ENCODE measurements at places on chromosomes 4 and X.

DNA sequence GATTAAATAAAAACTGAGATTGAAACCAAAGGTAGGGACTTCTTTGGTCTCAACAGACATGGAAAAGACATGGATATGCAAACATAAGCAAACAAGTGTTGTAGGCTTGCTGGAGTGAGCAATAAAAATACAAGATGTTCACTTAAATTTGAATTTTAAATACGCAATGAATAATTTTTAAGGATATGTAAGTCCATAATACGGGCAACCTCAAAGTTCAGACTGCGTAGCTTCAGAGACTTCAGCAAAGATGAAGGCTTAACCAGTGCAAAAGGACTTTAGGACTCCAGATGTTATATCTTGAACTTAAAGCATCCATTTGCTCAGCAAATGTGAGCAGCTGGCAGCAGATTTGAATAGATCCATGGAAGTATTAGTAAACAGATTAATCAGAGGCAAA is 549.3 kb downstream of the ARAP2 start:
- no peak overlapping the region for H3K4me3 ChIP-seq
- DNase-seq: no peak
- H3K27me3 ChIP-seq: no peaks in the 10 kb centered on the region
- no peaks in the 10 kb centered on the region for H3K4me1 ChIP-seq
- no peak overlapping the region for H3K27ac ChIP-seq
- no peaks in the 10 kb centered on the region for H3K36me3 ChIP-seq

- no peak for DNase-seq
- no peak overlapping the region for H3K27ac ChIP-seq
- no peak overlapping the region for H3K4me3 ChIP-seq
- no peaks in the 10 kb centered on the region for H3K36me3 ChIP-seq
These were observed 75.0 kb upstream of the SORBS2 start for GRCh38 chr4:185886832-185887524.

DNA sequence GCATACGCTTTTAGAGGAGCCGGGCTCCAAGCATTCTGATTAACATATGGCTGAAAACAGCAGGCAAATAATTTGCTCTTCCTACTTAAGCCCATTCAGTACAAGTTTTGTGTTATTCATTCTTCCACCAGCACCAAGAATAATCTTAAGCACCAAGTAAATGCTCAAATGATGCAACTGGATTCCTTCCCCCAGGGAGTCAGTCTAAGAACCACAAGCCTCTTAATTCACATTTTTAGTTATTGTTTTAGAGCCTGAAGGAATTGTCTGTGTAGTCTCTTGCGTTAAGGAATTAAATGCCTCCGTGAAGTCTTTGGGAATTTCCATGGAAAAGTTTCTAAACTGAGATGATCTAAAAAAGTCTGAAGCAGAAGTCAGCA is 61.5 kb upstream of the MAGEB2 start:
- no peak for DNase-seq
- no peaks in the 10 kb centered on the region for H3K36me3 ChIP-seq
- no peak overlapping the region for H3K27ac ChIP-seq
- H3K27me3 ChIP-seq: no peaks in the 10 kb centered on the region
- H3K4me3 ChIP-seq: no peak overlapping the region
- no peaks in the 10 kb centered on the region for H3K4me1 ChIP-seq

DNA sequence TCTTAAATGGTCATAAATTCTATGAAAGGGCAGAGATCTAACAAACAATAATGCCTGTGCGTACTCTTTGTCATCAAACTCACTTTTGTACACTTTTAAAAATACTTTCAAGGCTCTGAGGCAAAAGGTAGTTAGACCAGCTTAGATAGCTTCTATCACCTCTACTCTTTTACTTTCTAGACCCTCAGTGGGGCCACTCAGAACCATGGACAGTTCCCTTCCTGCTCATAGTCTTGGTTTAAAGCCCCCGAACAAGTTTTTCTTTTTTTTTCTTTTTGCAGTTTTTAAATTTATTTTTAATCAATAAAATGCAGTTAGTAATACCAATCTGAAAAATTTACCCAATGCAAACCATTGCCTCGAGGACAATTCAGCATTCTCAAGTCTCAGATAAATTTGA is 460.5 kb upstream of the CNKSR2 start:
- H3K27me3 ChIP-seq: no peaks in the 10 kb centered on the region
- H3K36me3 ChIP-seq: no peaks in the 10 kb centered on the region
- H3K4me1 ChIP-seq: no peaks in the 10 kb centered on the region
- H3K4me3 ChIP-seq: no peak overlapping the region
- H3K27ac ChIP-seq: no peak overlapping the region
- DNase-seq: no peak

- no peak overlapping the region for H3K4me3 ChIP-seq
- H3K27me3 ChIP-seq: no peaks in the 10 kb centered on the region
- H3K36me3 ChIP-seq: no peaks in the 10 kb centered on the region
- no peak overlapping the region for H3K27ac ChIP-seq
- DNase-seq: no peak
These were observed 39.4 kb downstream of the NALF2 start for GRCh38 chrX:69543572-69543971.

DNA sequence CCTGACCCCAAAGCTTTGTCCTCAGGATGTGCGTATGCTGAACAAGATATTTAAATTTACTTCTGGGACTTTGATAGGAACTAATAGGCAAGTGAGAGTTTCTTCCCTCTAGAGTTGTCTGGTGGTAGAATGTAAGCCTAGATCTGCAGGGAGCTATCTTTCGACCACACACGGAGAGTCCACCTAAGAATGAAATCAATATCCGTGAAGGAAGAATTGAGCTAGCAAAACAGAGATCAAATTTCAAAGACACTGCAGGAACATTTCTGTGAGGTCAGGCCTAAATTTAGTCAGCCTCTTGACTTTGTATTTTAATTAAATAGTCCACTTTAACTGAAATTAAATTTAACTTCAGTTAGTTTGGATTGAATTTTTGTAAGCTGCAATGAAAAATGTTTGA is 871.3 kb downstream of the RAB28 start:
- no peaks in the 10 kb centered on the region for H3K27me3 ChIP-seq
- no peak for DNase-seq
- no peak overlapping the region for H3K27ac ChIP-seq
- H3K36me3 ChIP-seq: no peaks in the 10 kb centered on the region
- no peak overlapping the region for H3K4me3 ChIP-seq
- H3K4me1 ChIP-seq: no peaks in the 10 kb centered on the region

GRCh38 chrX:21047034-21047455 is 327.2 kb upstream of the CNKSR2 start:
- H3K27me3 ChIP-seq: no peaks in the 10 kb centered on the region
- no peak overlapping the region for H3K4me3 ChIP-seq
- no peaks in the 10 kb centered on the region for H3K36me3 ChIP-seq
- H3K27ac ChIP-seq: no peak overlapping the region
- DNase-seq: no peak

- H3K4me1 ChIP-seq: peaks cover 5% of the 10 kb centered on the region
- no peaks in the 10 kb centered on the region for H3K36me3 ChIP-seq
- H3K27ac ChIP-seq: no peak overlapping the region
- no peak overlapping the region for H3K4me3 ChIP-seq
These were observed 36.5 kb downstream of the FBXW7 start for GRCh38 chr4:152499344-152499743.

DNA sequence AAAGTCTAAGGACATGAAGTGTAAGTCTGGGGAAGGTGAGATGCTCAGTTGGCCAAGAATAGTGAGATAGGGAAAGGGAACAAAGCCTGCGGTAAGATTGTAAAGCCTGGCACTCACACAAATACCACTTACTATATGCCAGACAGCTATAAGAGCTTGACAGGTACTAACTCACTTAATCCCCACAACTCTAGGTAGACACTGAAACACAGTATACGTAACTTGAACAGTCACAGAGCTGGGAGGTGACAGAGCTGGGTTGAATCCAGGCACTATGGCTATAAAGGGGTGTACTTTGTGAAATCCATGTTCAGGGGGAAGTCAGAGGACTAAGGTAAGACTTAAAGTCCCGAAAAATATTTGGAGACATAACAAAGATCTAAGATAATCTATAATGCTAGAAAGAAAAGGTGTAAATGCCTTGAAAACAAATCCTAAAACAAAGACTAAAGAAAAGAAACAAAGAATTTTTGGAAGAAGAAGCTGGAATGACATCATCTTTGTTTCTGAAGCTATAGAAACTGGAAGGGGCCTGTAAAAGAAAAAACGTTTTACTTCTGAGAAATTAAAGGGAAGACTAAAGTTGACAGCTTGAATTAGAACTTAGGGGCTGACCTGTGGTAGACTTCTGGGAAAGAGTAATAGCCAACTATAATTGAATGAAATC is 172.5 kb downstream of the PPP3CA start:
- no peak for DNase-seq
- H3K27me3 ChIP-seq: no peaks in the 10 kb centered on the region
- H3K4me1 ChIP-seq: peaks cover 38% of the 10 kb centered on the region
- H3K36me3 ChIP-seq: no peaks in the 10 kb centered on the region
- no peak overlapping the region for H3K27ac ChIP-seq

GRCh38 chr4:105741548-105741947 is 33.0 kb downstream of the GSTCD start:
- no peaks in the 10 kb centered on the region for H3K27me3 ChIP-seq
- H3K4me3 ChIP-seq: no peak overlapping the region
- no peak overlapping the region for H3K27ac ChIP-seq
- peaks cover 18% of the 10 kb centered on the region for H3K36me3 ChIP-seq

DNA sequence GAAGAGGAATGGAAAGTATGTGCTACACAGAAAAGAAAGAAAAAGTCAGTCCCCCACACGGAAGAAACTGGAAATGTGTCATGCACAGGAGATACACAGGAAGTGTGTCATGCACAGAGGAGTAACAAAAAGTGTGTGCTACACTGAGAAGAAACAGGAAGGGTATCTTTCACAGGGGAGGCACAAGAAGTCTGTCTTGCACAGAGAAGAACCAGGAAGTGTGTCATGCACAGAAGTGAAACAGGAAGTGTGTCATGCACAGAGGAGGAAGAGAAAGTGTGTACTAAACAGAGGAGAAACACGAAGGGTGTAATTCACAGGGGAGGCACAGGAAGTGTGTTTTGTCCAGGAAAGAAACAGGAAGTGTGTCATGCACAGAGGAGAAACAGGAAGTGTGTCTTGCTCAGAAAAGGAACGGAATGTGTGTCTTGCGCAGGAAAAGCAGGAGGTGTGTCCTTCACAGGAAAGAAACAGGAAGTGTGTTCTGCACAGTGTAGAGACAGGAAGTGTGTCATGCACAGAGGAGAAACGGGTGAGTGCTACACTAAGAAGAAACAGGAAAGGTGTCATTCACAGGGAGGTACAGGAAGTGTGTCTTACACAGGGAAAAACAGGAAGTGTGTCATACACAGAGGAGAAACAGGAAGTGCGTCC is 527.2 kb upstream of the PRKX start:
- no peaks in the 10 kb centered on the region for H3K36me3 ChIP-seq
- no peaks in the 10 kb centered on the region for H3K27me3 ChIP-seq
- no peak overlapping the region for H3K27ac ChIP-seq
- H3K4me1 ChIP-seq: no peaks in the 10 kb centered on the region
- DNase-seq: no peak
- H3K4me3 ChIP-seq: no peak overlapping the region

DNA sequence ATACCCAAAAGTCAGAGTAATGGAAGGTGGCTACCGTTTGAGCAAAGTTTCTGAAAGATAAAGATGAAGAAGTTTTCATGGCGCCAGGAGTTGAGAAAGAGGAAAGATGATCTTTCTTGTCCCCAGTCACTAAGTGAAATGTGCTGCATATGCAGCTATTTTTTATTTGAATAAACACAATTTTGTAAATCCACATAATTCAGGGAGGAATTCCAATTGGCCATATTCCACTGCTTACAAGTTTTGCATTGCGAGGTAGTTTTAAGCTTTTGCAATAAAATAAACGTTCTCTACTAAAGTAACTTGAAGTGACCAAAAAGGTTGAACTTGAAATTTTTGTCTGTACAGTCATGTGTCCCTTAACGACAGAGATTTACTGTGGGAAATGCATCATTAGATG is 139.3 kb upstream of the VCX2 start:
- no peaks in the 10 kb centered on the region for H3K27me3 ChIP-seq
- H3K27ac ChIP-seq: no peak overlapping the region
- no peaks in the 10 kb centered on the region for H3K4me1 ChIP-seq
- no peaks in the 10 kb centered on the region for H3K36me3 ChIP-seq

DNA sequence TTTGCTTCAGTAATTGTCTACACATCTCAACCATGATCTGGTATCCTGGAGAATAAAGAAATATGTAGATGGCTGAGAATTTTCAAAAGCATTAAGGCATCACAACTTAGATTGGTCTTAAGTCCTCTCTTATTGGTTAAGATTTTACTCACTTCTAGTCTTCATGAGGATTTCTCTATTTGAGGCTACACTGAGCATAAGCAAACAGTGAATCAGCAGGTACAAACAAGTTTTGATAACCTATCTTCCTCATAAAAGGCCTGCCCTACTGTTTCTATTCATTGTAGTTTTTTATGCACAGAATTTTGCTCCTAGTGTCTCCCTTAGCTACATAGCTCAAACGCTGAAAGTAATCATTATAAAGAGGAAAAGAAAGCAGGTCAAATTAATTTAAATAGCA is 460.7 kb upstream of the RPS6KA3 start:
- no peaks in the 10 kb centered on the region for H3K4me1 ChIP-seq
- no peaks in the 10 kb centered on the region for H3K36me3 ChIP-seq
- H3K27me3 ChIP-seq: no peaks in the 10 kb centered on the region
- H3K4me3 ChIP-seq: no peak overlapping the region
- DNase-seq: no peak
- H3K27ac ChIP-seq: no peak overlapping the region

DNA sequence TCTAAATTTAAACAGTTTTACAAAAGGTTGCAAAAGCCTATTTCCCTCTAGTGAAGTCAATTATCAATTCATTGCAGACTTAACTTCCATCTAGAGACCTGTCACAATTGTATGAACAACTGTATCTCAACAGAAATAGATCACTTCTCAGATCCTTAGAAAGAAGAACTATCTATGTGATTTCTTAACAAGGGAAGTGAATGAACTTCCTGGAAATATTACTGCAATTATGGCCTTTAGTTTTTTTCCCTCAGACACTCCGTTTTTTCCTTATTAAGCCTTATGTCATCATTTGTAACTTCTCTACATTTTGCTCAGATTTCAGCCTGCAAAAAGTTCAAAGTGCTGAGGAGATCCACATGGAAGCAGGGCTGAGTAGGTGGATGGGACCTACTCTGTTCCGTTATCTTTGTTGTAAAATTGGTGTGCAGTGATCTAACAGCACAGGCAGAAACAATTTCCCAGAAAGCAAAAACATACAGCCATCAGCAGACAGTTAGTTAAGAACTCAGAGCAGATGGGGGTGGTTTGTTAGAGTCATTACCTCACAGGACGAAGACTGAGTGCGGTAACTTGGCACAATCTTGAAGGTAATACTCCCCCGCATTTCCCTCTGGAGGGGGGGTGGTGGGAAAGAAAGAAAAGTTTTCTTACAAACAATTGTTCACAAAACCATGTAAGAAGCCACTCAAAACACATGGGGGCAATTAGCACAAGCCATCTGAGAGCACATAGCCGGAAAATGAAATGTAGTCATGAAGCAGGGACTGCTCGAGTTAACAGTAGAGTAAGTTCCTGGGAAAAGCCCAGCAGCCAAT is 112.3 kb downstream of the NYX start:
- H3K27me3 ChIP-seq: no peaks in the 10 kb centered on the region
- H3K27ac ChIP-seq: peak overlapping the region; percentile 30
- no peak for DNase-seq
- peaks cover 8% of the 10 kb centered on the region for H3K4me1 ChIP-seq
- no peak overlapping the region for H3K4me3 ChIP-seq
- no peaks in the 10 kb centered on the region for H3K36me3 ChIP-seq

GRCh38 chr4:132982151-132982550 is 166.9 kb upstream of the PCDH10 start:
- no peaks in the 10 kb centered on the region for H3K27me3 ChIP-seq
- no peak for DNase-seq

Data from left ventricle myocardium inferior (tissue), 1 donor.